ENCODE measurements at places on chromosomes 2 and 18.

DNA sequence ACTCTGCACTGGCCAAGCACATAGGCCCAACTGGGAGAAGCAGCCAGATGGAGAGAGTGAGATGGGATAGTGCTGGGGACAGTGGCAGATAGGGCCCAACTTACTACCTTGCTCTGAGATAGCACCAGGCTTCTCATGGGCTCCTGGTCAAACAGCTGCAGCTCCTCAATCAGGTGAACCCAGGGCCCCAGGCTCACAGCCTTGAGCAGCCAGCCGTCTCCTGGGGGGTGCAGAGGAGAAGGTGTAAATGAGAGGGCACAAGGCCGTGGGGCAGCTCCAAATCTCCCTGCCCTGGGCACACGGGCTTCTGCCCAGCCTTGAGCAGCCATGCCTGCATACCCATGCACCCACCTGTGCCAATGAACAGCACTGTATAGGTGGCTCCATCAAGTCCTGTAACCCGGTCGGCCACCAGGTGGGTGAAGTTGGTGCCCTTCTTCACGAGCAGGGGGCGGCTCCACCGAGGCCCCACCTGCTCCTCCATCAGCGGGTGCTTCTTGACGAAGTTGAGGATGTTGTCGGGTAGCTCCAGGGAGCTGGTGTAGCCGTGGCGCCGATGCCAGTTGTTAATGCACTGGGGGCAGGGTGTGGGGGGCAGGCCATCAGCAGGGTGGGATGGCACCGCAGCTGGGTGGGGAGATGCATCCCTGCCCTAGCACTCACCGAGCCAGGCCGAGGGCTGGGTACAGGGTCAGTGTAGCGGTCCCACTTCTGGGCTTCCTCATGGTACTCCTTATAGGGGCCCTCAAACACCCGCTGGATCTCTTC, 5.9 kb upstream of the ANKRD39 start:
- no peak for DNase-seq

- no peak for DNase-seq
These were observed 28.8 kb downstream of the COLEC12 start for GRCh38 chr18:471716-472115.

DNA sequence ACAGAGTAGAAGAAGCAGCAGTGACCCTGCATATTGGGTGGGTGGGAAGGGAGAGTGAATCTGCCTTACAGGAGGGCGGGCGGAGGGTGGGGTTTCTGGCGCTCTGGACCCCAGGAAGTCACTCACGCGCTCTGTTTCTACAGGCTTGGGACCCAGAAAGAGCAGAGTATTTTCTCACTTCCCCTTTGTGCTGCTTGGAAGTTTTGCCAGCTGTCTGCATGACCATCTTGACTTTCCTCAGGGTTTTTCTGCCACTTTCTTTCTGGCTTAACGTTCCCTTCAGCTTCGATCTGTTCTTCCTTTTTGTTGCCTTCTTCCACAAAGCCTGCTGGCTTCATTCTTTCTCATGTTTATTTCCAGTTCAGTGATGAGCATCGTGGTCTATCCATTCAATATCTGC, 383.1 kb downstream of the GALR1 start:
- no peak for DNase-seq

GRCh38 chr2:188475945-188476344, 184.3 kb downstream of the GULP1 start:
- DNase-seq, result no peak

DNA sequence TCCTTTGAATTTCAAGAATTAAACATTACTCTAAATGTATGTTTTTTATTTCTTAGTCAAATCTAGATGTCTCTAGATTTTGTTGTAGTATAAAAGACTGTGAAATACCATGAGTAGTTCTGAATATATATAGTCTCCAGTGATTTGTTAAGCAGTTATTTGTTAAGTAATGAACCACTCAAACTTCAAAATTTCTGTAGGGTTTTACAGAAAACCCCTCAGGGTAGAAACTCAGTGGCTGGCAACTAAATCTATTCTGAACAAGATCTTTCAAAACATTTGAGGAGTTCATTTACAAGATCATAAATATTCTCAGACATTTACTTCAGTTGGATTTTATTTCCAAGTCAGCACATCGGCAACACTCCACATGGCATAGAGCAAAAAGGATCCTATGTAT, 35.8 kb upstream of the ACSL3 start:
- DNase-seq, result no peak

DNA sequence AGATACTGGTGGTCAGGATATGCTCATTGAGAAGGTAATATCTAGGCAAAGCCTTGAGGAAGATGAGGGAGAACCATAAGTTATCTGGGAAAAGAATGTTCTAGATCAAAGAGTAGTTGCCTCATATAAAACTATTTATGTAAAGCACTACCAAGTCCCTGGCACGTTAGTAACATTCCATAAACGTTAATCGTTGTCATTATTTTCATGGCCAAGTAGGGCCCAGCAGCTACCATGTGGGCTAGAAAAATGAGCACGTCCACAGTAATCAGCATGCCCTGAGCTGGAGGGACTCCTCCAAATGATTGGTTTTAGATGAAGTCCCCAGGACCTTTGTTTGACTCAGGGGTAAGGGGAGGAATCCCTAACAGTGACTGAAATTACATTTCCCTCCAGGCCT, 32.7 kb upstream of the AFTPH start:
- no peak for DNase-seq
